ENCODE measurements at places on chromosomes 5 and 9.

GRCh38 chr5:132377738-132378137, 8.2 kb downstream of the SLC22A5 start:
- DNase-seq: no peak

DNA sequence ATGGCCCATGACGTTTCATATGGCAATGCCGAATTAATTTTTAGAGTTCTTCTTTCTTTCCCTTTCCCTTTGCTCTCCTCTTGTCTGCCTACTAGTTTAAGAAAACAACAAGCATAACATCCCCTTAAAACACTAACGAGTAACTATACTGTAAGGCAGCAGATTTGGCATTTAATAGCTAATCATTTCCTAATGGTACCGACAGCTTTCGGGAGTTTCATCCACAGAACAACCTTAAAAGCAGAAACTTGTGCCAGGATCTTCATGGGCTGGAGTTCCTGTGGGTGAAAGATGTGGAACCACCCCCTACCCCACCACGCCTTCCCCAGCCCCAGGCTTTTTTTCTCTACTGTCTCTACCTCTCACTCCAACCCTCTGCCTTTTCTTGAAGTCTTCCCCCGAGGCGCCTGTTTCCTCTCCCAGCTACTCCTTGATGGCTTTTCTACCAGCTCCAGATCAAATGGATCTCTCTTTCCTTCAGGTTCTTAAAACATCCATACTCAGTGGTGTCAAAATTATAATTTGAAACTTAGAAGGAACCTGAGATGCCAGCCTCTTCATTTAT, 319.5 kb downstream of the PIK3R1 start:
- no peak for DNase-seq

GRCh38 chr9:134877541-134877940, 3.1 kb upstream of the FCN2 start:
- DNase-seq: no peak

- DNase-seq: no peak
Measured at GRCh38 chr9:34502891-34503290, 19.9 kb downstream of the ENHO start.

DNA sequence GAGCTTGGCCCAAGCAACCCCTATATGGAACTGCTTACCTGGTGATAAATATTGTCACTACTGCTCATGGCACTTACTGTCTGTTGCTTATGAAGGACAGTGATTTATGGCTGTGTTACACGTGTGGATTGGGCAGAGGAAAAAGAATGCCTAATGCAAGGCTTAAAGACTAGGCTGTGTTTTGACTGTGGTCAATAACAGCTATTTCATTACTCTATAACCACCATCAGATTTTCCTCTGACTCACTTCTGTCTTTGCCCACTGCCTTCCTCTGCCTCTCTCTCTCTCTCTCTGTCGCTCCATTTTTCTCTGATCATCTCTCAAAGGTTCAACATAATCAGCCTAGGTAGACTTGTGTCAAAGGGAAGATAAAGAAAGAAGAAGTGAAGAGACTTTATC, 96.2 kb downstream of the TLR4 start:
- no peak for DNase-seq

- no peak for DNase-seq
Measured at GRCh38 chr9:95477441-95477840, 39.3 kb downstream of the PTCH1 start.

DNA sequence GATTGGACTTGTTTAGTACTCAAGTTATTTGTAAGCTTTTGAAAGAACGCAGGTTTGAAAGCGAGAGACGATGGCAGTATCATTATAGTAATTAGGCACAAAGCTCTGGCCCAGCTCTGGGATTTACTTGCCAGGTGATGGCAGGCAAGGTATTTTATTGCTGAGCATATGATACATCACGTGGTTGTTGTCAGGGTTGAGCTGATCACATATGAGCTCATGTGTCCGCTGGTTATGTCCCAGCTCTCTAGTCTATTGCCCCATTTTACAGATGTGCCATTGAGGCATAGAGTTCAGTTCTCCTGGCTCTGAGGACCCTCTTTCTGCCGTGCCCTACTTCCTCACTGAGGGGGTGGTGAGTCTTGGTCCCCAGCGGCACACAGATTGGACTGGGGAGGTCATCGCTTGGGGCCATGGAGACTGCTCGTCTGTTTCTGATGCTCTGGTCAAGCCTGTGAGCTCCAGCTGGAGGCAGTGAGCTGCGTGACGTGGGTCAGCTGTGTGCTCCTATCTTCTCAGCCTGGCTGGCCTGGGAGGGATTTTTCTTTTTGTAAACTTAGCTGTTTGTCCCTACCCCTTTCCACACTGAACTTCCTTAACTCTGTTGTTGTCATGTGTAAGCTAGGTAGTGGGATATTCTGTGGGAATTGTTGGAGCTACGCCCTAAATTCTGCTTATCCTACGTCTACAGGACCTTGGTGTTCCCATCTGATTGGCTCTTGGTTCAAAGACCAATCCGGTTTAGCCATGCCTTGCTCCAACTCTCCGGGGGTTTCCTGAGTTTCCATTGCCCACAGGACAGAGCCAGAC, 2.2 kb downstream of the NXNL2 start:
- no peak for DNase-seq

Data from SW 1271 (cell line).